ENCODE measurements at places on chromosomes 1 and 21.

DNA sequence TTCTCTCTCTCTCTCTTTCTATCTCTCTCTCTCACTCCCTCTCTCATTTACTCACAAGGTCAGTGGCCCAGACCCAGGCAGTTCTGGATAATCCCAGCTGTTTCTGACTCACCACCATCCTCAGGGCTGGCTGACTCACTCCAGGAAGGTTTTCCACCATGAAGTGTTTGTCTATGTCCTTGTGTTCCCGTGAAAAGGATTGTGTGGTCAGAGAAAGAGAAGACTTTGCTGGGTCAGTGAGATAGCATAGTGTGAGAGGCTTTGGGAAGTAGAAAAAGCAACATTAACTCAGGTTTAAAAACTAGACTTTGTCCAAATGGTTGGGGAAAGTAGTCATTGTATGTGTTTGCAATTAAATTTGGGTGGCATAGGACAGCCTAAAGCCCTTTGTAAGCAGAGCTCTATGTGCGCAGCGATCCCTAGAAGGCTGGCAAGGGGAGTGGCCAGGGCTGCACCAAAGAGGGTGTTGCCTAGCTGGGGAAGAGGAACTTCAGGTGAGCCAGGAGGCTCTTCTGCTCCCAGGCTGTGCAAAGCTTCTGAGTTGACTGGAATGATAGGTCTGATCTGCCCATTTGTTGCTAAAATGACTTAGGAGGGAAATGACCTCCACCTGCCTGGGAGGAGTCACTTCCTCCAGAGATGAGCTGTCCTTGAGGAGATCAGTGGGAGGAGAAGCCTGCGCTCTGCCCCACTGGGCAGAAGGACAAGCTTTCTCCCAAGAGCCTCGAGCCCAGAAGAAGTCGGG is 4.9 kb upstream of the CAPN2 start:
- DNase-seq, result no peak

- DNase-seq, result no peak
Measured at GRCh38 chr1:79745929-79746328, 739.4 kb upstream of the ADGRL4 start.

DNA sequence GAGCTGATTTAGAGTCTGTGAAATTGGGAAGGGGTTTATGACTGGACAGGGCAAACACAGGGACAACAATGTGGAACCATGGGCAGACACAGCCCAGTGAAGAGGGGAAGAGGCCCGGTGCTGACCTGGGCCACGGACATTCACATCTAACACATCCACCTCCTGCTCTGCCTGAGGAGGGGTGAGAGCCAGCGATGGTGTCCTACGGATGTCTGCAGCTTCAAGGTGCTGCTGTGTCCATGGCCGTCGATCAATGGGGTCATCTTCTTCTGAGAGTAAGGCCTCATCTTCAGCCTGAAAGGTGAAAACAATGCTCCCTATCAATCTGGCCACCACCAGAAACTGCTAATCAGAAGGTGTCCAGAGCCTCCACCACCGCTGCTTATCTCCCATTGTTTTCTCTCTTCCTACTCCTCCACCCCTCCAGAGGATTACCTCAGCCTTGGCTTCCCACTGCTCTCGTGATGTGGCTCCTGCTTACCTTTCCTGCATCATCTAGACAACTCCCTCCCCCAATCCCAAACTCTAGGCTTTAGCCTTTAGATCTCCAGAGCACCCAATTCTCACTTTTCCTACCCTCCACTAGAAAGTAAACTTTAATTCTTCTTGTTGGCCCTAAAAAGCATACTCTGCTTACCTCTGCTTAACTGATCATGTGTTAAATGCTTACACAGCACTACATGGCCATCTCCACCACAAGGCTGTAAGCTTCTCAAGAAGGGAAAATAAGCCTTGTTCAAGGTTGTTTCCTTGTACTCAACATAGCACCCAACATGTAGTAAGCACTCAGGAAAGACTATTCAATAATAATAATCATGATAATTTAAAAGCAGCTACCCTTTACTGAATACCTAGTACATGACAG is 24.0 kb upstream of the ADAM30 start:
- DNase-seq, result no peak

DNA sequence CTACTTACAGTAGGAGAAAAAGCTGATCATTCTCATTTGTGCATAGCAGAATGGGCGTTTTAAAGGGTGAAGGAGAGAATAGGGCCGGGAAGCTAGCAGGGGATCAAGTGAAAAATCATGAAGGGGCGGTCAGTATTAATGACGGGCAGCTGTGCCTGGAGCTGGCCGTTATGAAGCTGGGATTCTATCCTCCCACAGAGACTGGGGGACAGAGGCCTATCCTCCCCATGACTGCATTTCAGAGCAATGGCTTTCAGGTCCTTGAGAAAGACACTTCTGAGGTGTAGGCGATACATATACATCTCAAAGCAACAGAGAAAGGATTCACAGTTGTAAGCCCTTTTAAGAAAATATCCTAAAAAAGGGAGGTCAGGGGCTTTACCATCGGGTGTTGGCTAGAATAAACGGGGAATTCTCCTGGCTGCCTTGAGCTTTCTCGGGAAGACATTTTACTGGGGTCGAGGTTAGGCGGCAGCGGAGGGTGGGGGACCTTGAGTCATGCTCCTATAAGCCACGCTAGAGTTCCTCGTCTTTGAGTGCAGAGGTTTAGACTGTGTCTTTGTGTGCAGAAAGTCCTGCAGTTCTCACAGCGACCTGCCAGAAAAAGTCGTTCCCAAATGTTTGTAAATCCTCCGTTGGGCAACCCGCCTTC is 559 bp upstream of the MTARC2 start:
- DNase-seq, result no peak

DNA sequence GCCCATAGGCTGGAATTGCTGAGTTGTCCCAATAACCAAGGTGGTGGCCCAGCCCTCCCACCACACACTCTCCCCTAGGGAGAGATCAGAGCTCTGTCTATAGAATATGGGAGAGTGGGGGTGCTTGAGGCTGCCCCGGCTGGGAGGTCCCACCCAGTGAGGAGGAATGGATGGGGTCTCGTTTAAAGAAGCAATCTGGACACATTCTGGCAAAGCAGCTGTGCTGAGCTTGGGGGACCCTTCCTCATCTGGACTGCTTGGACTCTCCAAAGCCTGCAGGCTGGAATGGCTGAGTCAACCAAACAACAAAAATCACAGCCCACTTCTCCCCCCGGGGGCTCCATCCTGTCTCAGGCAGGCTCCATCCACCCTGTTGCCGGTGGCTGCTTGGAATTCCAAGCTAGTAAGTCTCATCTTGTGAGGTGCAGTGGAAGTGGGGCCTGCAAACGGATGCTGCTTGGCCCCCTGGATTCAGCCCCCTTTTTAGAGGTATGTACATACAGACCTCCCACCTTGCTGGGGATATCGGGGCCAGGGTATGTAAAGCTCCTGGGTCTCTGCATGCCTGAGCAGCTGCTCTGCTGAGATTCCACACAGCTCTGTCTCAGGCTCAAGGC is 67.1 kb upstream of the FAM78B start:
- DNase-seq, result no peak

GRCh38 chr1:186896211-186896610 is 67.5 kb downstream of the PLA2G4A start:
- DNase-seq, result no peak

DNA sequence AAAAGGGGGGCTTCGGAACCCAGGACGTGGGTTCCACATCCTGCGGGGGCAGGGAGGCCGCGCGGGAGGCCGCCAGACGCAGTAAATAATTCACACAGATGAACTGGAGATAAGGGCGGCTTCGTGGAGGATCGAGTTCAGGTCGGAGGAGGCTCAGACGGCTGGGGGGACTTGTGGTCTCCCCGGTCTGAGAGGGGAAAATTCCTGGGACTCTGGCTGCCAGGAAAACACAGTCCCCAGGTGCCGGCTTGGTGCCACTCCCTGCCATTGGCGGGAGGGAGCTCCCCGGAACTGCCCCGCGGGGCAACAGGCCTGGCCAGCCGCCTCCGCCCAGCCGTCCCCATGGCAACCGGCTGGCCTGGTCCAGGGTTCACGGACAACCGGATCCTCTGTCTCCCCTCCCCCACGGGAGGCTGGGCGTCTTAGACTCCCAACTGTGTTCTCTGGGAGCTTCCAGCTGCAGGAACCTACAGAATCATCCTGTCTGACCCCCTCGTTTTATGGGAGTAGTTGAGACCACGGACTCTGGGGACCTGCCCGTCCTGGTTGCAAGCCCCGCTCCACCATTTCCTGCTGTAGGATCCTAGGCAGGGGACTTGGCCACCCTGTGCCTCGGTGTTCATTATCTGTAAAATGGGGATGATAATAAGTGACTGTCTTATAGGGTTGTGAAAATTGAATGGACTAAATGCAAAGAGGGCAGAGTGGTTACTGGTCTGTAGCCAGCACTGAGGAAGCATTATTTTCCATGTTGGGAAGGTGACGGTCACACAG is 9.6 kb downstream of the CAMK2N1 start:
- peak; percentile 62 for DNase-seq

DNA sequence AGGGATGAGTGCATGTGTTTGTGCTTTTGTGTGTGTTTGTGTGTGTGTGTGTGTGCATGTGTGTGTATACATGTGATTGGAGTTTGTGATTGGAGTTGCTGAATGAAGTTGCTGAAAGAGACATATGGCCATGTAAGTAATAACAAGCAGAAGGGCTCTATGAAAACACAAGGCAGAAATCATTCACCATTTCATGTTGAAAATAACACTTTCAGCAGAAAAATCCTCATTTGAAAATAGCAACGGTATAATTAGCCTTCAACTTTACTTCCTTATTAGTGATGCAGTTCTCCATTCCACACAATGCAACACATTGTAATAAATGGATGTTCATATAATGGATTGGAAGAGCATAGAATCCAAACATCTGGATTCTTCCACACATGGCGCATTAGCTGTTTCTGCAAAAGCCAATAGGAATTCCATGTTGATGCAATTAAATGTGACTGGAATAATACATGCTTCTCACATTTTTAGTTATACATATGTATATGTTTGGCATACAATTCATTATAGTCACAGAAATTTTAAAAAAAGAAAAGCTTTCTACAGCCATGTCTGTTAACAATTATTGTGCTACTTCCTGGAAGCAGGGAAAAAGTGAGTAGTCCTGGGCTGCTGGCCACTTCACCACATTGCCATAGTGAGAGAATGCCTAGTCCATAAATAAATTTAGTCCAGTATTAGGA is 538.0 kb downstream of the LTN1 start:
- DNase-seq, result no peak

- no peak for DNase-seq
Measured at GRCh38 chr1:62207187-62207586, 12.5 kb downstream of the L1TD1 start.

- DNase-seq, result no peak
Measured at GRCh38 chr1:245588116-245588639, 433.4 kb downstream of the KIF26B start.

- no peak for DNase-seq
Measured at GRCh38 chr1:2801046-2801445, 447 bp downstream of the TTC34 start.

GRCh38 chr1:1894354-1895059 is 3.6 kb upstream of the GNB1 start:
- no peak for DNase-seq

DNA sequence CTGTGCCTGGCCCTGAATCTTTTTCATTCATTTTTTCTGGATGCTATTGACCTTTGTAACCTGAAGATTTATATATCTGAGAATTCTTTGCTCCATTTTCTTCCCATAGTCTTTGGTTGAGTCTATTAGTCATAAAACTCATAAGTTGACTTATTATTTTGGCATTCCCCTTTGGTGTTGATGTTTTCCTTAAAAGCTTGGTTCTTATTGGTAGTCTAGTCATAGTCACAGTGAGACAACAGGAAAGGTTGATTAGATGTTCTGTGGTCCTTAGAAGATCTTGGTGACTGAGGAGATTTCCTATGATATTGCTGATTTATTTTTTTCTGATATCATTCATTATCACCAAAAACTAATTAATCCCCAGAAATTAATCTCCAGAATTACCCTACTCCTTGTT is 86.2 kb downstream of the PTPRC start:
- no peak for DNase-seq

DNA sequence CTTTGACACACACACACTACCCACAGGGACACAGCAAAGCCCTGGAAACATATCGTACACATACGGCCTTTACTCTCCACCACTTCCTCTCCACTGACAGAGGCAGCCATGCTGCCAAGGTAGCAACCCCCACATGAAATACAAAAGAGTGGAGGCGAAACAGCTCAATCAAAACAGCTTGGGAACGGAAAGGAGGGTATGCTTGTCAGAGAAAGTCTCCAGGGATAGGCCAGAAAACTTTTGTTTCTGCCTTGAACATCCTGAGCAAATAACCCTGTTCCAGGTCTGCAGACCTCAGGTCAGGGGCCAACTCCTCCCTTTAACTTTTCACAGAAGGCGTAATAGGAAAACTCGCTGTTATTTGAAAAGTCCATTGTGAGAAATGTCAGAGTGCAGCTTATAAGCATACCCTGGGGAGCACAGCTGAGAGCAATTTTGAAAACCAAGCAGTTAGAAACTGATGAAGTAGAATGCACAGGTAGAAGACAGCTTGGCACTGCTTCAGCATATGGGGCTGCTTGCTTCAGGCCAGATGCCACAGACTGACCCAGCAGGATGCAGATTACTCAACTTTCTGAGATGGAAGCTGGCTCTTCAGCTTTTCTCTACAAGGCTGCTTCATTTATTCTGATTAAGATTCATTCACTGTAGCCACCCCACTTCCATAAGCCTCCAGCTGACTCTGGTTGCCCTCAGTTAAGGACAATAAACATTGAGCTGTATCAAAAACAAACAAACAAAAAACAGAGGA is 18.0 kb downstream of the KIAA0319L start:
- no peak for DNase-seq

DNA sequence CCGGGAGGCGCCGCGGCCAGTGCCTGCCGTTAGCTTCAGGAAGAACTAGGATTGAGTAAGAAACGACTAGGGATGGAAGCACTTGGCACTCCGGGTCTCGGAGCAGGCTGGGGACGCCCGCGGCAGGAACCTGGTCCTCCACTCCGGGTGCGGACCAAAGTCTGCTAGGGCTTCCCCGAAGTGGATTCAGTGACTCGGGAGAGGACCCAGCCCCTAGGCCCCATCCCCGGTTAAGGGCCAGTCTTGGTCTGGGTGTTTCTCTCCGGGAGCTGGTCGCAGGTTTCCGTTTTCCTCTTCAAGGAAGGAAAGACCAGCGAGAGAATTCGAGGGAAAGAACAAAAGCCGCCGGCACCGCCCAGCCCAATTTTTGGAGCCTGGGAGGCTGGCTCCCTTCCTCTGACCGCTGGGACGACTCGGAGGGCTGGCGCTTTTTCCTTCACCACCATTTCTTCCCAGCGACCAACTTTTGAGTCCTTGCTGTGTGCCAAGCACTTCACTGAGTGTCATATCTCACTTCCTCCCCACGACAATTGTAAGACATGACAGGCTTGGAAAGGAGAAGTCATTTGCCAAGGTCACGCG is 16.8 kb upstream of the STMN1 start:
- DNase-seq, result peak; percentile 52

All from nephron progenitor cell (in vitro differentiated cells).